ENCODE measurements at places on chromosomes 4 and X.

- no peak for DNase-seq
These were observed 108.1 kb downstream of the DHX15 start for GRCh38 chr4:24476282-24476681.

DNA sequence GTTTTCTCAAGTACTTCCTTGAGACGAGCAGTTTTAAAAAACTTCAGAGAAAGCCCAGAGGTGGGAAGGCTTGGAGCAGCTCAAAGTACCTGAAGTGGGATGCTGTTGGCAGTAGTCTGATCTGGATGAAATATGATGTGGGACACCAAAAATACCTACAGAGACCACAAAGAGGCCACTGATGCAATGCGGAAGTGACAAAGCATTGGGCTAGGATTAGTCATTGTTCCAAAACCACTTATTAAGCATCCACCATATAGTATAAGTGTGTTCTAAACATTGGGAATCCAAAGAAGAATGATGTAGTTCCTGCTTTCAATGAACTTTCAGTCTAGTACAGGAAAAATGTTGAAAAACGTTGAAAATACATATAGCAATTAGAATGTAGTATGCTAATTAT, 386.1 kb upstream of the CNKSR2 start:
- DNase-seq, result no peak

- no peak for DNase-seq
These were observed 442 bp downstream of the NDUFB11 start for GRCh38 chrX:47143894-47144625.

GRCh38 chr4:148344352-148344751, 97.9 kb downstream of the NR3C2 start:
- DNase-seq, result no peak

- DNase-seq, result no peak
These were observed at the start of gene ZFP92 for GRCh38 chrX:153411255-153411987. Gene ZFP92 (plus strand): TSS chrX:153411472. CDS start chrX:153418323, 6,851 bp downstream.

DNA sequence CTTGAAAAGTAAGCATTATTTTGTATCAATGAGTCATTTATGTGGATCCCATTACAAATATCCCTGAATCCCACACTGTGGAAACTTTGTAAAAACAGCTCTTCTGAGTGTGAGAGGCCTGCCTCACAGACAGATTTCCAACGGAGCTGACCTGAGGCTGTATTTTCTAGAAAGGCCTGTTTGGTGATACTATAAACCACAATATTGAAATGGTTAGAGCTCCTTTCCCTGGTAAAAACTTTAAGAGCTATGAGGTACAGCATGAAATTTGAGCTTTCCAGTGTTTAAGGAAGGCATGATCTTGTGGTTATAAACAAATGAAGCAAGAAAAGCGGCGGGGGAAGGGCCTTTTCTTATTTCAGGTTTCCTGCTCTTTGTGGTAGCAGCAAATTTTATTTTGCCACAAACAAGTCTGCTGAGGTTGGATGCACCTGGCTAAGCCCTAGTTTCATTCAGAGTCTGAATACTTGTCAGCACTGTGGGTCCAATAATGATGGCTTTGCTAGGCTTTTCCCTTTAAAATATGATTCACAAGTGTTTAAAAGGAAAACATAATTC, 86.8 kb upstream of the ETNPPL start:
- no peak for DNase-seq

GRCh38 chr4:86060341-86060740, 299.5 kb downstream of the MAPK10 start:
- no peak for DNase-seq

GRCh38 chrX:48909703-48910294, 1.6 kb downstream of the SLC35A2 start:
- DNase-seq, result no peak

DNA sequence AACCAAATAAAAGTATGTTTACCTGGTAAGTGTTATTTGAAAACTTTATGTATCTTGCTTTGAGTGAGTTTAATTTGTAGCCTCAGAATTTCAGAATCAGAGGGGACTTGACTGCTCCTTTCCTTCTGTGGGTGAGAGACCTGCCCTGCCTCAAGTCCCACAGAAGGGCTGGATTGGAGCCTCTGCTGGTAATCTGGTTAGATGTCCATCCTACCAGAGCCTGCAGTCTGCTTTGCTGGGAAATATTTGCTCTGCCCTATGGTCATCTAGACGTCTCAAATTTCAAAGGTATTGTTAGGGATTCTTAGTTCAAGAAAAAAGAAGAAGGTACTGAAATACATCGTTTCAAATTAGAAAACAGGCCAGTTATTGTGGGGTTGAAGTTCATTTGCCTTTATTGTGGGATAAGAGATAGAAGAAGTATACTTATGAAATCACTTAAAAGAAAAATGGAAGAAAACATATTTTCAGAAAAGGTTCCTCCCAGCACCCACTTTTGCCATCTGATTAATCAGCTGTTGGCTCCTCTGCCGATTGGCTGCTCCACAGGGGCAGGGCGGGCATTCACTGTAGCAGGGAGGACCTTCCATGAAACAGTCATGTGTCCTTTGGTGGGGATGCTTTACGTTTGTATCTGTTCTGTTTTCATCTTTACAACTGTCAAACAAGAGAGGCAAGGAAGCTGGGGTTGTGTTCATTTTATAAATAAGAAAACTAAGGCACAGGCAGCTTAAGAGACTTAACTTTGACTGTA, 73.3 kb upstream of the TLR2 start:
- no peak for DNase-seq

DNA sequence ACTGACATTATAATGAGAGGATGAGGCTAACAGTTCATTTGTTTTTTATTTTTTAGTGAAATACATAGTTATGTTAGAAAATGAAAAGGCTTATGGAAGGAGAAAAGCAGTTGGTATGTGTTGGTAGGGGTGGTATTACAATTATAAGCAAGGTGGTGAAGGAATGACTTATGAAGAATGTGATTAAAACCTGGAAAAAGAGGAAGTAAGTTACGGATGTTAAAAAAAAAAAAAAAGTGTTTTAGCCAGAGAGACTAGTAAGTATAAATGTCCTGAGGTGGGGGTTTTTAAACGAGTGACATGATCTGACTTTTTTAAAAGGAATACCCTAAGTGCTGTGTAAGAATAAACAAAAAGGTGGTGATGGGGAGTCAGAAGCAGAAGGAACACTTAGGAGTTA, 206.8 kb downstream of the IL15 start:
- DNase-seq, result no peak

- no peak for DNase-seq
These were observed 220.6 kb upstream of the WDFY3 start for GRCh38 chr4:85187106-85187505.

DNA sequence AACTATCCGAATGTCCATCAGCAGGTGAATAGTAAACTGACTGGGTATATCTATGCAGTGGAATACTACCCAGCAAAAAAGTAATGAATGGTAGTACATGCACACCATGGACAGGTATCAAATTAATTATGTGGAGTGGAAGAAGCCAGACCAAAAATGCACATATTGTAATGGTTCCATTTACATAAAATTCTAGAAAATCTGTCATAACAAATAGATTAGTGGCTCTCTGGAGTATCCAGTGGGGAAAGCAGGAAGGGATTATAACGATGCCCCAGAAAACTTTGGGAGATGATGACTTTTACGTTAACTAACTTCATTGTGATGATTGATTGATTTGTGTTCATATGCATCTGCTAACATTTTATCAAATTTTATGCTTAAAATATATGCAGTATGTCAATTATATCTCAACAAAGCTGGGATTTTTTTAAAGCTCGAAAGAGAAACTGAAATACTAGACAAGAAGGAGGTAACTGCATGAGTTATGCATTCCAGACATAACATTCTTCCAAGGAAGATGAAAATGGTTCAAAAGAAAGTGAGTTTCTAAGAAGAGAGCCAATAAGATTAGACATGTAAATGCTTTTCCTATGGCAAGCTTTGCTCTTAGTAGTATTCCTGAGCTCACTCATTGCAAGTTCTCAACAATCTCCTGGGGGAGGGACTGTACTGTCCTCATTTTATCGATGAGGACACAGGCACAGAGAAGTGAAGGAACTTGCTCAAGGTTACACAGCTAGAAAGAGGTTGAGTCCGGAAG, 58.6 kb upstream of the MSX1 start:
- DNase-seq, result no peak

- no peak for DNase-seq
These were observed 234.8 kb upstream of the EDNRA start for GRCh38 chr4:147246096-147246495.

DNA sequence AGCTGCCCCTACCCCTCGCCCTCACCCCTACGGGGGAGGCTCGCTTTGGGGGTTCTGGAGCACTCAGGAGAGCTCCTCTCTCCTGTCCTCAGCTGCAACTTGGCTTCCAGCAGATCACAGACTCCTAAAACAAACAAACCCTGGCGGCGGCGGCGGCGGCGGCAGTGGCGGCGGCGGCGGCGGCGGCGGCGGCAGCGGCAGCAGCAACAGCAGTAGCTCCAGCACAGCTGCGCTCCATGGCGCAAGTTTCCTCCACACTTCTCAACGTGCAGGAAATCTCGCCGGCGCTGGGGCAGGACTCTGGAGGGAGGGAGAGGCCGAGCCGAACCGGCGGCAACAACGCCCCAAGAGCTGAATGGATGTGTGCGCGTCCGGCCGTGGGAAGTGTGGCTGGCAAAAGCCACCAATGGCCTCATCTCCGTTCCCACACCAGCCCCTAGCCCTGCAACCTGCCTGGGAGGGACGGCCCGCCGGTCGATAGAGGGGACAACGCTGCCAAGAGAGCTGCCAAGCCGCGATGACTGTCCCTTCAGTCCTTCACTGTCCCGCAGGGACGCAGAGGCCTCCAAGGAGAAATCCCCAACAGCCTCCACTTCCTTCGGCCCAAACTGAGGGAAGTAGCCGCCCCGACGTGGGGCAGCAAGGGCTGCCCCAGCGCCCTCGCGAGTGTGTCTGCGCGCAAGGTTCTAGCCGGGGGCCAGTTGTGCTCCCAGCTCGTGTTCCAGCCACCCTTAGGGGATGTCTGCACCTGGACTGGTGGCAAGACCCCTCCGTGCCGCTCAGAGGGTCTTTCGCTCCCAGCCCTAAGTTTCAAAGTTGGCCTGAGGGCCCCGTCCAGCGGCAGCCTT, 775 bp downstream of the SHROOM4 start:
- DNase-seq, result no peak

DNA sequence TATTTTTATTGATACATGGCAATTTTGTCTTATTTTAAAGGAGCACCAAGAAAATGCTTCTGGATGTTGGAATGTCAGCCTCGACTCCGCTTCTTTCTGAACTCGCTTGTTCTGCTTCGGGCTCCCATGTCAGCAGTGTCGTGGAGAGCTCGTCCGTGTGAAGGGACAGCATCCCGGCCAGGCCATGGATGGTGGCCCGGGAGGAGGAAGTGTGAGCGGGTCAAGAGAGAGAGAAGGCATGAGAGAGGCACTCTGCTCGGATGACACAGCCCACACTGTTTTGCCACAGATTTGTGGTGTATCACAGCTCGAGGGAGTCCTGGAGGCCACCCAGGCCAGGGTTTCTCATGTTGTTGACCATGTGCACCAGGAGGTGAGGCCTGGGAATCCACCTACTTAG, 107.0 kb downstream of the TRAPPC11 start:
- no peak for DNase-seq

DNA sequence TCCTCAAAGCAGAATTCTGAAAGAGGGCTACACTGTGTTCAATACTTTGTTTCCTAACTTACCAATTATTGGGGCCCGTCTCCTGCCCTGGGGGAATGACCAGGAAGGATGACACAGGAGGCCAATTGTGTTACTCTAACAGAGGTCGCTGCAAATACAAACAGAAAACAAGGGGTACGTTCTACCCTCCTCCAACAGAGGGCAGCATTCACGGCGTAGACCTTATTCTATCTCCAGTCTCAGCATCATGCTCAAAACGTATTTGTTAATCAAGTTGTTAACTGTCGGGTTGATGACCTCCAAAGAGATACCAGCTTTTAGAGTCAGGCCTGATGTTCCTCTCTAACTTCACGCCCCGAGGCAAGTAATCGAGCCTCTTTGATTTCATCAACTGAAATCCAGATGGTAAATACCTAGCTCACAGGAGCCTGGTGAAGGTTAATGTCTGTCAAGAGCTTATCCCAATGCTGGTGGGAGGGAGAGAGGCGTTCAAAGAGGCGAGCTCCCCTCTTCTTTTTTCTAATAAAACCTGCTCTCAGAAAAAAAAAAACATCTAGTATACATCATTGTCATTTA, 181.0 kb upstream of the KCNIP4 start:
- DNase-seq, result no peak

DNA sequence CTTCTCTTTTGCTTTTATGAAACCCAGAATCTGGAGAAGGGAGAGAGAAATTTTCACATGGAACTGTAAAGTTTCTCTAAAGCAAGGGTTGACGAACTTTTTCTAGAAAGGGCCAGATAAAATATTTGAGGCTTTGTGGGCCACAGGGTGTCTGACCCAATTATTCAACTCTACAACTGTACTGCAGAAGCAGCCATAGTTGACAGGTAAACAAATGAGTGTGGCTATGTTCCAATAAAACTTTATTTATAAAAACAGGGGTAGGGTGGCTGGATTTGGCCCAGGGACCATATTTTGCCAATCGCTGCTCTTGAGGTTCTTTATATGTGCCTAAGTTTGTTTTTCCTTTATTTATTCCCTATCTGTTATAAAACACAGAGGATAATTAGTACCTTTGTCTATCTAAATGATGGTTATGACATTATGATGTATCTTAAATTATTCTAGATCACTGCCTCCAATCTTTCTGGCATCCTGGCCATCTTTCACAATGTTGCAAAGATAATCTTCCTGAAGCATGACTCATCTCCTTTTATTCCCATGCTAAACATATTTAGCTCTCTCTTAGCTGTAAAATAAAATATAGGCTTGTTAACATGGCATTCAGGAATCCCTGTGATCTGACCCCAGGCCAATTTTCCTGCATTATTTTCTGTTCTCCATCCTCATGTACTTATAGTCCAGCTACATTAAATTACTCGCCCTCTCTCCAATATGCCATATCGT, 106.8 kb upstream of the CBLL2 start:
- DNase-seq, result no peak
